ENCODE measurements at places on chromosomes 12 and 14.

GRCh38 chr14:102971314-102971713, 48.9 kb downstream of the AMN start:
- ATAC-seq = no peak

DNA sequence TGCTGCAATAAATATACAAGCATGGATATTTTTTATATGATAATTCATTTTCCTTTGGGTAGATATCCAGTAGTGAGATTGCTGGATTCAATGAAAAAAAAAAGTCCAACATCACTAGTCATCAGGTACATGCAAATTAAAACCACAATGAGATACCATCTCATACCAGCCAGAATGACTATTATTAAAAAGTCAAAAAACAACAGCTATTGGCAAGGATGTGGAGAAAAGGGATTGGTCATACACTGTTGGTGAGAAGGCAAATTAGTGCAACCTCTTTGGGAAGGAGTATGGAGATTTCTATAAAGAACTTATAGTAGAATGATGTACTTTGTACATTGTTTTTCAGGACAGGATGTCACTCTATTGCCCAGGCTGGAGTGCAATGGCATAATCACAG, 531.2 kb upstream of the MGAT4C start:
- no peak for ATAC-seq

DNA sequence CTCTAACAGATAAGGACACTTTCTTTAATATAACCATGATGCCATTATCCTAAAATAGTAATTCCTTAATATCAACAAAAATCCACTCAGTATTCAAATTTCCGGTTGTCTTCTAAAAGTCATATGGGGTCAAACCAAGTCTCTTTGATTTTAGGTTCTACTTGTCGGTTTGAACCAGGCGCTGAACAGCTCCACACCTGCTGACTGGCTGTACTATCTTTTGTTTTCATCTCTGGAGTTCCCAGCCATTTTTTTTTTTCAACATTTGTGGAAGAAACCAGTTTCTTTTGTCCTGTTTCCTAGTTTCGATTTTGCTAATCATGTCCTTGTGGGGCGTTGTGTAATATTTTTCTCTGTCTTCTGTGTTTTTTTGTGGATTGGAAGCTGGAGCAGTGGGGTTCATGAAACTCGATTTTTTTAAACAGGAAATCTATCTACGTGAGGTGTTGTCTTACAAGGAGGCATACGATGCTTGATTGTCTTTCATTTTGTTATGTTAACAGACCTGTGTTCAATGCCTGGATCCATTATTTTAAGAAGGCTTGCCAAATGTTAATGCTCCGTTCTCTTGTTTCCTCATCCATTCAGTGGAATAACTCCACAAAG, 50.2 kb downstream of the FZD10 start:
- ATAC-seq = no peak

GRCh38 chr14:60915781-60916180, 65.1 kb downstream of the TRMT5 start:
- no peak for ATAC-seq
